ENCODE measurements at places on chromosomes 2 and 18. TPM values are rescaled to one million over a fixed set of nuclear protein-coding genes. Genes with fewer than 3 reads are reported as not detected.

The INPP5D gene
- 79.2 TPM for total RNA-seq

The EFR3B gene
- total RNA-seq = 11.3 TPM

The TRIM54 gene
- total RNA-seq = not detected

The ARHGAP25 gene
- 4.6 TPM for total RNA-seq

The PRSS56 gene
- total RNA-seq = not detected

The LTBP1 gene
- 327 TPM for total RNA-seq

The KCNK3 gene
- not detected for total RNA-seq

The AGBL5 gene
- total RNA-seq = 32.5 TPM

DNA sequence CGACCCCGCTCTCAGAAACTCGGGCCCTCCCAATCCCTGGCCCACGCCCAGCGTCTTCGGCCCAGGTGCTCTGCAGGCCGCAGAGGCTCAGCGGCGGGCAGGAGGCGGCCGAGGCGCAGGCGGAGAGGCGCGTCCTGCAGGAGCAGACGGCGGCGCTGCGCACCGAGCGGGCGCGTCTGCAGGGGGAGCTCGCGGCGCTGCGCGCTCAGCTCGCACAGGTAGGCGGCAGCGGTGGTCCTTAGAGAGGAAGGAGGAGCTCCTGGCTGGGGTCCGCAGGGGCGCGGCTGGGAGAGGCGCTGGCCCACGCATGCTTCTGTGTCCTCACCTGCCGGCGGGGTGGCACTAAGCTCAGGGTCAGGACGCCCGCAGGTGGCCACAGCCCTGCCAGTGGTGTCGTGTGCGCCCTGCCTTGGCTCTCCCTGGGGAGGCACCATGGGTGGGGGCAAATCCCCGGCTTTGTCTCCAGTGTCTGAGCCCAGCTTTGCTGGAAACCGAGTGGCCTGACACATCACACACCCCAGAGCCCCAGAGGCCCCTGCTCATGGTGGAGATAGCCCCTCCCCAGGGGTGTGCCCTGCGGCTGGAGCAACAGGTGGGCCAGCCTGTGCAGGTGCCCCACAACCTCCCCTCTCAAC, 14.9 kb upstream of the SNED1 start:
- H3K27ac ChIP-seq = no peak overlapping the region
- DNase-seq = peak; percentile 69
- peaks cover 3% of the 10 kb centered on the region for H3K36me3 ChIP-seq
- no peaks in the 10 kb centered on the region for H3K4me1 ChIP-seq

DNA sequence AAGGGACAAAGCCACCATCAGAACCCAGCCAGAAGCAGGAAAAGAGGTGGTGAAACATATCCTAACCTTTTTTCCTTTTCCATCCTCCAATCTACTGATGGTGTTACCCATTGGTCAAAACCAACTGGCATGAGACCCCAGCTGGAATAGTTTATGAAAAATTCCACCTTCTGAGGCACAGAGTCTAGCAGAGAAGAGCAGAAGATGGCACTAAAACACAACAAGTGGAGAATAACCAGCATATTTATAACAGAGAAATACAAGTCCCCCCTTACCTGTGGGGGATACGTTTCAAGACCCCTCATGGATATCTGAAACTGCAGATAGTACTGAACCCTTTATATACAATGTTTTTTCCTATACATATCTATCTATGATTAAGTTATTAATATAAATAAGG, 4.9 kb upstream of the INPP1 start:
- H3K36me3 ChIP-seq = no peaks in the 10 kb centered on the region
- H3K27ac ChIP-seq = no peak overlapping the region
- DNase-seq = no peak
- peaks cover 5% of the 10 kb centered on the region for H3K27me3 ChIP-seq
- H3K4me1 ChIP-seq = peaks cover 18% of the 10 kb centered on the region

DNA sequence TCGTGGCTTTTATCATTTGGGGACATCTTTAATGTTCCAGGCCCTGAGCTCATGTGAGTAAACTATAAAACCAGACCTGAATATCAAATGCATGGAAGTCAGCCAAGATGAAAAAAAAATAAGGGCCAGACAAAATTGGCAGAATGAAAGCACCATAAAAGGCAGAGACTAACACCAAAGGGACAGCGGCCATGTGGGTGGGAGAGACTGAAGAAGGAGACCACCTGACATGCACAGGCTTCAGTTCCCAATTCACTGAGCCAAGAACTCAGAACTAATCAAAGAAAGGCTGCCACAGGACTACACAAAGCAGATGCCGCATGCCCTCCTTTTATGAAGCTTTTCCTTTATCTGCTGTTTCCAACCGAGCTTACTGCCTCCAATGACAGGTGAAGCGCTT, 267.1 kb downstream of the RAD51AP2 start:
- no peak overlapping the region for H3K27ac ChIP-seq
- DNase-seq = no peak
- H3K27me3 ChIP-seq = no peaks in the 10 kb centered on the region

DNA sequence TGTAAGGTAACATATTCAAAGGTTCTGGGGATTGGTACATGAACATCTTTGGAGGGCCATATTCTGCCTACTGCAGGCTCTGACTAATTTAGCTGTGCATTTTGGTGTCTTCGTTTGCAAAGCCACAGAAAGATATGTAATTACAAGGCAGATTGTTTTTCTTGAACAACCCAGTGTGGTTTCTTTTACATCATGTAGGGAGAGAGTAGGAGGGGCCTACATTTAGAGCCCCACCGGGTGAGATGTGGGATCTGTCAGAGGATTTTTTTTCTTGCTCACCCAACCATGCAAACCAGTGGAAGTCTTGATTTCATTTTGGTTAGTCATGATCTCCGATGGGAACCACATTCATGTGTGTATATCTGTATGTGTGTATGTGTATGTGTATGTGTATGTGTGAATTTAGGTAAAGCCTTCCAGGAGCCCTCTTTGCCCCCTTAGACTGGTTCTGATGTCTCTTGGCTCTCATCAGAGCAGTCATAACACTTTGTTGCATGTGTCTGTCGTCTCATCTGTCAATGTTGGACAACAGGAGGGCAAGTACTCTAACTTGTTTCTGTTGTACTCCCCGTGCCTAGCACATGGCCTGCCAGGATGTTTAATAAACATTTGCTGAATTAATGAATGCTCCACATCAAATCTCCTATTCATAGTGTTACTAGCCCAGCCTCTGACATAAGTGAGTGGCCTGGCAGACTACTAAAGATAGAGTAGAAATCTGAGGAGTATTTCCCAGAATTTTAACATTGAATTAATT, 239.9 kb downstream of the MTX2 start:
- no peak overlapping the region for H3K27ac ChIP-seq
- H3K4me1 ChIP-seq = peaks cover 3% of the 10 kb centered on the region
- no peak for DNase-seq

DNA sequence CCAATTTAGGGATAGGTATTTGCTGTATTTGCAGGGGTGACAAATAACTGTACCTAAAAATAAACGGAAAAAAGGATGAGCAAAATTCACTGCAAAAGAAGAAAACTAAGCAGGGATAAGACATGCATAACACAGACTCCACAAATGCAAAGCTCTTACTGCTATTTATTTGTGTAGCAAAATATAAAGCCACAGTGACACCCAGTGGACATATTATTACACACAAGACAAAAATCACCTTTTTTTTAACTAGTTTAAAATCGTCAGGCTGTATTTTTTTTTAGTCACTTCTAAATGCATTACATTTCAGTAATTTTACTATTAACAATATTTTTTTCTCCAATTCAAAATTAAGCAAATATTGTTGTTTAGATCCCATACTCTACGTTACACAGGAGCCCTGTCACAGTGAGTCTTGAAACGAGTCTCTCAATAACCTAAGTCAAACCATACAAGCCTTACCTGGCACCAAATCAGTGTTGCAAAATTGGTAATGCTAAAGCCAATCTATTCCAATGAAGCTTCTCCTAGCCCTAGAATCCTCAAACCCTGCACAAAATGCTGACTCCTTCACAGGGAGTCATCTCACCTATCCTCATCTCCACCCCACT, 23.7 kb downstream of the METTL4 start:
- H3K4me1 ChIP-seq = no peaks in the 10 kb centered on the region
- peaks cover 5% of the 10 kb centered on the region for H3K36me3 ChIP-seq
- peaks cover 2% of the 10 kb centered on the region for H3K27me3 ChIP-seq
- H3K4me3 ChIP-seq = no peak overlapping the region

DNA sequence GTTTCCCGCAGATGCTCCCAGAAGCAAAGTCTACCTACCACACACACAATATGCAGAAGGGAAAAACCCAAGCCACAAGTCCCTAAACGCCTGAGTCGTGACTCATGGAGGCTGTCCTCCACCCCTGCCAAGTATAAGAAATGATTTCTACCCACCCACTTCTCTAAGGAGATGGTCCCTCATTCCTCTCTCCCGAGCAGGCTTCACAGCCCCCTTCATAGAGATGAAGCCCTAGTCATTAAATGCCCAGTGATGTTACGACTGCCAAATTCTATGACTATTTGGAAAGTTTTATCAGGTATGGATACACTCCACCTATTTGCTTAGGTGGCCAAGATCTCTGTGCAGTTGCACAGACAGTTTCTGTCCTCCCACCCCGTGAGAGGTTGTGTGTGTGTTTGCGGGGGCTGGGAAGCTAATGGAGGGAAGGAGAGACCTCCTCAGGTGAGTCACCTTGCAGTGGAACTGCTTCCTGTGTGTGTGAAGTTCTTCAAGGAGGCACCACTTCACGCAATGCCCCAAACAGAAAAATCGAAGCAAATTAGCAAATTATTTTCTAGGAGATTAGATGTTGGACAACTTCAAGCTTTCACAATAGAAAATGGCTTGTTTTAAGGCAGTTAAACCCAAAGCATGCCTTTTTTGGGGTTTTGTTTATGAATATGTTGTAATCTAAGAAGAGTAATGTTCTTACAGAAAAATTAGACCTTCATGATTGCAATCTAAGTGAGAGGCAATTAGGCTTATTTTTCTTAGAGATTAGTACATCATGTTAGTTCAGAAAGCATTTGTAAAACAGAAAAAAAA, 175.2 kb downstream of the TGIF1 start:
- peaks cover 16% of the 10 kb centered on the region for H3K4me1 ChIP-seq
- DNase-seq = no peak
- H3K36me3 ChIP-seq = no peaks in the 10 kb centered on the region
- H3K4me3 ChIP-seq = no peak overlapping the region

- peaks cover 2% of the 10 kb centered on the region for H3K27me3 ChIP-seq
- H3K4me1 ChIP-seq = peaks cover 17% of the 10 kb centered on the region
- H3K27ac ChIP-seq = peak overlapping the region; percentile 6
- no peak overlapping the region for H3K4me3 ChIP-seq
- DNase-seq = no peak
- no peaks in the 10 kb centered on the region for H3K36me3 ChIP-seq
Measured at GRCh38 chr2:55112229-55113031, 62.2 kb upstream of the RTN4 start.

DNA sequence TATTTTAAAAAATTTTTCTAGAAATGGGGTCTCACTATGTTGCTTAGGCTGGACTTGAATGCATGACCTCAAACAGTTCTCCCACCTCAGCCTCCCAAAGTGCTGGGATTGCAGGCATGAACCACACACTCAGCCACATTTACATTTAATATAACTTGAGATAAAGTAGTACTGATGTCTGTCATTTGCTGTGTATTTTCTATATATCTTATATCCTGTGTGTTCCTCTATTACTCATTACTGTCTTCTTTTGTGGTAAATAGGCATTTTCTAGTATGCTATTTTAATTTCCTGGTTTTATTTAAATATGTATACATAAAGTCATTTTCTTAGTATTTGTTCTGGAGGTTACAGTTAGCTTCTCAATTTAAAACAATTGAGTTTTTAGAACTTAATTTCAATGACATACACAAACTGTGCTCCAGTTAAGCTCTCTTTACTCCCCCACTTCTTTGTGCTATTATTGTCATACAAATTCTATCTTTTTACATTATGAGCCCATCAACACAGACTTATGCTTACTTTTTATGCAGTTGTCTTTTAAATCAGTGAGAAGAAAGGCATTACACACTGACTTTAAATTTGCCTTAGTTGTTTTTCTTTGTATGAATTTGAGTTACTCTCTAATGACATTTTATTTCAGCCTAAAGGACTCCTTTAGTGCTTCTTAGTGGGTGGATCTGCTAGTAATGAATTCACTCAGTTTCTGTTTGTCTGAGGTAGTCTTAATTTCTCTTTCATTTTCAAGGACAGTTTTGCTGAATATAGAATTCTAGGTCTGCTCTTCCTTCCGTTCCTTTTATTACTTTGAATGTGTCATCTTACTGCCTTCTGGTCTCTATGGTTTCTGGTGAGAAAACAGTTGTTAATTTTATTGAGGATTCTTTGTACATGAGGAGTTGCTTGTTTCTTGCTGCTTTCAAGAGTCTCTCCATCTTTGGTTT, 6.2 kb upstream of the INPP4A start:
- no peak overlapping the region for H3K4me3 ChIP-seq
- H3K36me3 ChIP-seq = no peaks in the 10 kb centered on the region
- no peaks in the 10 kb centered on the region for H3K27me3 ChIP-seq
- no peak for DNase-seq

- no peak for DNase-seq
- H3K4me3 ChIP-seq = no peak overlapping the region
- H3K27me3 ChIP-seq = peaks cover 10% of the 10 kb centered on the region
- H3K36me3 ChIP-seq = peaks cover 25% of the 10 kb centered on the region
Measured at GRCh38 chr2:156452971-156453370, 16.8 kb downstream of the GPD2 start.

- H3K27ac ChIP-seq = no peak overlapping the region
- peak overlapping the region; percentile 88 for H3K4me3 ChIP-seq
- no peaks in the 10 kb centered on the region for H3K27me3 ChIP-seq
- no peaks in the 10 kb centered on the region for H3K4me1 ChIP-seq
Measured at GRCh38 chr18:35950628-35950982, 21.9 kb upstream of the RMP24 start.

GRCh38 chr2:233974530-233975071, 57.4 kb downstream of the TRPM8 start:
- H3K36me3 ChIP-seq = no peaks in the 10 kb centered on the region
- H3K27me3 ChIP-seq = peaks cover 4% of the 10 kb centered on the region

GRCh38 chr2:39107156-39107555, 13.7 kb downstream of the SOS1 start:
- H3K27ac ChIP-seq = no peak overlapping the region
- peaks cover 5% of the 10 kb centered on the region for H3K36me3 ChIP-seq
- no peaks in the 10 kb centered on the region for H3K27me3 ChIP-seq
- DNase-seq = no peak
- no peak overlapping the region for H3K4me3 ChIP-seq
- peaks cover 8% of the 10 kb centered on the region for H3K4me1 ChIP-seq

- H3K27me3 ChIP-seq = peaks cover 18% of the 10 kb centered on the region
- H3K27ac ChIP-seq = no peak overlapping the region
- peaks cover 18% of the 10 kb centered on the region for H3K36me3 ChIP-seq
- H3K4me3 ChIP-seq = peak overlapping the region; percentile 76
- no peak for DNase-seq
Measured at GRCh38 chr2:70979180-70979488, 704 bp downstream of the ANKRD53 start.

- H3K4me3 ChIP-seq = no peak overlapping the region
Measured at GRCh38 chr18:10006311-10006893, 92.6 kb downstream of the VAPA start.

DNA sequence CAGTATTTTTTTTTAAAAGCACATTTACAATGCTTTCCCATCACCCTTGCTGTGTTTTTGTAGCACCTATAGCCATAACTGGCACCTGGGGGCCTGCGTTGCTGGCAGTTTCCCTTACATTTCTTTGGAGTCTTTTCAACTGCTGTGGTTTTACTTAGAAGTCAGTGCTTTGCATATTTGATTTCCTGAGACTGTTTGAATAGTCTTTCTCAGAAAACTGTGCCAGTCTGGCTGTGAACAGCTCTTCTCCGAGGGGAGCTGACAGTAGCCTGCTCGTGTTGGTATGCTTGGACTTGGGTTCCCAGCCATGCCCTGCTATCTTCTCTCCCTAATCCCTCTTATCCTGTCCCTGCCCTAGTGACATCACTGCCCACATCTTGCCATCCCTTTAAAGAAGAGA, 81.5 kb downstream of the DPP4 start:
- no peak for DNase-seq
- H3K27me3 ChIP-seq = peaks cover 1% of the 10 kb centered on the region
- no peak overlapping the region for H3K4me3 ChIP-seq
- no peaks in the 10 kb centered on the region for H3K36me3 ChIP-seq
- H3K27ac ChIP-seq = no peak overlapping the region
- no peaks in the 10 kb centered on the region for H3K4me1 ChIP-seq

Measured in endothelial cell (in vitro differentiated cells).